Stimulated activated CD8-positive, alpha-beta memory T cell treated with anti-CD3 and anti-CD28 coated beads, Interleukin-15, amount 100 ng/mL, for 48 hours (primary cell): ENCODE measurements at places on chromosomes 1 and 21.

DNA sequence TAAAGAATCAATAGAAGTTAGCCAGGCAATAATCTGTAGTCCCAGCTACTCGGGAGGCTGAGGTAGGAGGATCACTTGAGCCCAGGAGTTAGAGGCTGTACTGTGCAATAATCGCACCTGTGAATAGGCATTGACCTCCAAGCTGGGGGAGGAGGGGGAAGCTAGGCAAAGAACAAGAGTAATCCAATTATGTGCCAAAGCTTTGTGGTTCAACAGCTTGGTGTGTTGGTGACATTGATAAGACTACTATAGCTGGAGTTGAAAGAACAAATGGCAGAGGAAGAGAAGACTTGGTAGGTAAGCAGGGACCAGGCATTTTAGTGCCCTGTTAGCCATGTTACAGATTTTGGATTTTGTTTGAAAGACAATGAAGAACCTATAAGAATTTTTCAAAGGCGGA is 2.1 kb upstream of the TMCO2 start:
- no peak for DNase-seq

DNA sequence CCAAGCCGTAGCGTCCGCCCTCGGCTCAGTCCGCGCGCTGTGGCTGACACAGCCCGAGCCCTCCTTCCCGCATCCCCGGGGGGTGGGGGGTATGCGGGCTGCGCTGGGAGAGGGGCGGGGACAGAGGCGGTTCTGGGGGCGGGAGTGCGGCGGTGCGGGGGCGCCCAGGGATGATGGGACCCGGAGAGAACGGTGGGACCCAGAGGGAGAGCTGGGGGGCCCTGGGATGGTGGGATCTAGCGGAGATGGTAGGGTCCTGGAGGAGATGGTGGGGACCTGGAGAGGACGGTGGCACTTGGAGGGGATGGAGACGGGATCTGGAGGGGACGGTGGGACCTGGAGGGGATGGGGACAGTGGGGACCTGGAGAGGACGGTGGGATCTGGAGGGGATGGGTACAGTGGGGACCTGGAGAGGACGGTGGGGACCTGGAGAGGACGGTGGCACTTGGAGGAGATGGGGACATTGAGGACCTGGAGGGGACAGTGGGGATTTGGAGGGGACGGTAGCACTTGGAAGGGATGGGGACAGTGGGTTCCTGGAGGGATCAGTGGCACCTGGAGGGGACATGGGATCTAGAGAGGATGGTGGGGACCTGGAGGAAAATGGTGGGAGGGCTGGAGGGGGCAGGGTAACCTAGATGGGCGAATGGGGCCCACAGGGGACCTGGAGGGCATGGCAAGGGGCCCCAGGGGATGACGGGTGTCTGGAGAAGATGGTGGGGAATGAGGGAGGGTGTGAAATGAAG is 477 bp downstream of the SNAP47 start:
- no peak for DNase-seq

GRCh38 chr1:27934818-27935549 is at the start of gene SMPDL3B:
Gene SMPDL3B, plus strand, starts transcription at chr1:27935000. Its CDS starts 184 bp downstream, at chr1:27935184.
- no peak for DNase-seq

DNA sequence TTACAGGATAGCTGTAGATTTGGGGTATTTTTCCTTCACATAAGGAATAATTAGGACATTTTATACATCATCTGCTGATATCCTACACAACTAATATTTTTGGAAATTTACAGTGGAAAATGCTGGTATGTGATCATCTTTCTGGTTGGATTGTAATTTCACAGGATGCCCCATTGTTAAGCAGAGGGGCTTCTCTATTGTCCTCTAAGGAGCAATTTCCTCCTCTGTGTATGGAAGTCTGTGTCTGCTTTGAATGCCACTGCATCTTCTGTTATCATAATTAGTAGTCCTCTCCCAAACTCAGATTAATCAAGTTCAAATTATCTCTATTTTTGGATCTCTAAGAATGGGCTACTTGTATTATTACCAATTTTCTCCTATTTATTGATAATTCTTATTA is 988.1 kb upstream of the B3GALT2 start:
- DNase-seq = no peak

DNA sequence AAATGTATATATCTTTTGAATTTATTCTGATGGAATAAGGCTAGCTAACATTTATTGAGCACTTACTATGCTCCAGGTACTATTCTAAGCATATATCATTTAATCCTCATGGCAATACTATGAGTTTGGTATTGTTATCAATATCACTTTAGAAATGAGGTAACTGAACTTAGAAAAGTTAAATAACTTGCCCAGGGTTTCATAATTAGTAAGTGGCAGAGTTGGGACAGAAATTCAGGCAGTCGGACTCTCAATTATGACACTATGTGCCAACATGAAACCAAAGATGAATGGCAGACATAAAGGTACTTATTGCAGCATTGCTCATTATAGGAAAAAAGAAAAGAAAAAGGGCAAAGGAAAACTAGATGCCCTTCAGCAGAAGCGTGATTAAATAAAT is 48.2 kb downstream of the RAB3GAP2 start:
- no peak for DNase-seq

GRCh38 chr1:233864578-233864977 is 39.9 kb upstream of the SLC35F3 start:
- no peak for DNase-seq

DNA sequence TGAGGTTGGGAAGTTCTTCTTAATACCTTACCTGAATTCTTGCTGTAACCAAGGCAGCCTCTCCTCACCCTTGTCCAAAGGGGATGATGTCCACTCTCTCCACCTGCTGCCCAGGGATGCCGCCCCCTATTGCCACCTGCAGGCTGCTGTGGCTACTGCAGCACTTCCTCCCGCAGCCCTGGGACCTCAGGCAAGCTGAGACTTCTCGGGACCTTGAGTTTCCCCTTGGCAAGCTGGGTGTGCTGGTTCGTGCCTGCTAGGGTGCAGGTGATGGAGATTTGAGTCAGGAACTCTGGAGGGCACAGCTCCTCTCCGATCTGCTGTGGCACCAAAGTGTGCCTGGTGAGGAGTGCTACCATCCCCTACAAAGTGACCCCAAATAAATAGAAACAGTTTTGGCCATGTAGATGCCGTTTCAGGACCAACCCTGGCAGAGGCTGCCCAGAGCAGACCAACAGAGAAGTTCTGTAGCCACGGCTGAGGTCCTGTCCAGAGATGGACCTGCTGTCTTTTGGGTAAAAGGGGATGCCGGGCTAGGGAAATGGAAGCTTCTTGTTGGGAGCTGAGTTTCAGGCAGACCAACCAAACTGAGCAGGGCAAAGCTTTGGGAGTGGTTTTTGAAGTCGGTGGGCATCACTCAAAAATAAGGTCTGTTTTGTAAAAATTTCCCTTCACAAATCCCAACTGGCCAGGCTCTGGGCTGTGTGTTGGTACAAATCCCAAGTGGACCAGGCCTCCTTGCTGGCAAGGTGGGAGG is 31.7 kb downstream of the RUNX3 start:
- no peak for DNase-seq

GRCh38 chr1:76053021-76053420 is 21.5 kb upstream of the ST6GALNAC3 start:
- DNase-seq = no peak

- DNase-seq = no peak
These were observed 42.4 kb upstream of the FMO2 start for GRCh38 chr1:171142416-171143385.

DNA sequence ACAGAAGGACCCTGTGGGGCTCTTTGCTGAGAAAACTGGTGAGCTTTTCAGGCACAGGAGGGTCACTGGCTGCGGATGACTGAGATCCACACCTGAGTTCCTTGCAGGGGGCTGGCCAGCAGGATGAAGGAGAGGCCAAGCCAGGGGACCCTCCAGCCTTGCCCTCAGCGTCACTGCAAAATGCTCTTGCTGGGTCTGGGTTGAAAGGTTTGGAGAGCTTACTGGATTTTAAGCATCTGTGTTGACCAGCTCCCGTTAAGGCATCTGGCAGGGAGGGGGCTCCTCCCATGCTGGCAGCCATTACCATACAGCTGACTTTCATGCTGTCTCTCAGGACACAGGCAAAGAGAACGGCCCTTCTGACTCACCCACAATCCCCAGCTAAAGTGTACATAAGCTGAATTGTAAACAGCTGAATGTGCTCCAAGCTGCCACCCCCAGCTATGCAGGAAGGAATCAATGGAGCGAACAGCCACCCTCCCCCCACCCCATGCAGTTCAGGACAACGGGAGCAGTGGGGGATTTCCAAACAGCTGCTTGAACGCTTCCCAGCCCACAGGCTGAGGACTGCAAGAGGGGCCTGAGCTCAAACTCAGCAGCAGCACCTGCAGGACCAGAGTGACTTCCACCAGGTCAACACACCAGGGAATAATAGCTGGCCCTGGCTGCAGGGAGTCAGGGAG is 21.3 kb upstream of the A3GALT2 start:
- DNase-seq = no peak

GRCh38 chr1:8670371-8670818 is 147.0 kb downstream of the RERE start:
- no peak for DNase-seq

GRCh38 chr1:3012456-3013291 is 8.6 kb upstream of the ACTRT2 start:
- no peak for DNase-seq

GRCh38 chr1:229657993-229658755 is 32.1 kb downstream of the URB2 start:
- DNase-seq = no peak

DNA sequence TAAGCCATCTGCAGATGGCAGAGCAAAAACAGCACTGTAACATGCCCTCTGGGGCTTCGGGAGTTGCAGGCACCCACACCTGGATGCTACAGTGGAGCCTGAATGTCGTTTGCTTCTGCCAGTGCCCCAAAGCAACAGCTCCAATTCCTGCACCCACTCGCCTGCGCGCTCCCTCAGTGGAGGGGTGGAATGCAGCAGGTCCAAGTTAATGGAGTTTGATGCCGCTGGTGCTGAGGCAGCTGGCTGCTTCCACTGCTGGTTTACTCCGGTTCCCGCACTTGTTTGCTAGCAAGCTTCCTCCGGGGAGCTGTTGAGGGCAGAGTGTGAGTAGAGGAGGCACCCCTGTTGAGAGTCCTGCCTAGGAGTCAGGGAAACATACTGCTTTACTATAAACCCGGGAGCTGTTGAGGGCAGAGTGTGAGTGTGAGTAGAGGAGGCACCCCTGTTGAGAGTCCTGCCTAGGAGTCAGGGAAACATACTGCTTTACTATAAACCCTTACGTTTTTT is 584.0 kb upstream of the TMPRSS15 start:
- DNase-seq = no peak

GRCh38 chr1:36845802-36846201 is 188.5 kb downstream of the GRIK3 start:
- no peak for DNase-seq
